ENCODE measurements at places on chromosomes 2 and 18.
A peak's percentile ranks its signal among the peaks of the same experiment; 100 is the strongest.

DNA sequence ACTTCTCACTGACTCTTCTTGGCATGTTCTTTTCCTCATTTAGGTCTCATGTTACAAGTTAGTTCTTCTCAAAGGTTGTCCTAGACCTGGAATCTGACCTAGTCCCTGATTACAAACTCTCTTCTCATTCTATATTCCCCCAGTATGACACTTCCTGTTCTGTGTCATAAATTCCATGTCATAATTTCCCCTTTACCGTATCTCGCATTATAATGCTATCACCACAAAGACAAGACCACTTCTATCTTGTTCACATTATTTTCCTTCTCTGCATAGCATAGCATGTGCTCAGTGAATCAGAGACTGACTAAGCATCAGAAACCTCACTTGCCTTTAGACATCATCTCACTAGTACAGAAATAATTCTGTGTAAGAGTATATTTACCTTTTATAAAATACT, 63.6 kb upstream of the CAVIN2 start:
- peak; percentile 82 for DNase-seq

DNA sequence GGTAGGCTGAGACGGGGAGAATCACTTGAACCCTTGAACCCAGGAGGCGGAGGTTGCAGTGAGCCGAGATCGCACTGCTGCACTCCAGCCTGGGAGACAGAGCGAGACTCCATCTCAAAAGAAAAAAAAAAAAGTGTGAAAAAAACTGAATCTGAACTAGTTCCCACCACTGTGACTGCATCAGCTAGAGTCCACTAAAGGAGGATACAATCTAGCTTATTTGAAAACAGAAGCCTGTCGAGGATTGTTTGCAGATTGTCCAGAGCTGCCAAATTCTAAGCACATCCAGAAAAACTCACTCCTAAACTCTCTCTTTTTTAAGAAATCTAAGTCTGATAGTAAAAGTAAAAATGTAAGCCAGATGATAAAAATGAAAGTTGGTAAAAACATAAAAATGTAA, 10.6 kb downstream of the GFPT1 start:
- DNase-seq: no peak

DNA sequence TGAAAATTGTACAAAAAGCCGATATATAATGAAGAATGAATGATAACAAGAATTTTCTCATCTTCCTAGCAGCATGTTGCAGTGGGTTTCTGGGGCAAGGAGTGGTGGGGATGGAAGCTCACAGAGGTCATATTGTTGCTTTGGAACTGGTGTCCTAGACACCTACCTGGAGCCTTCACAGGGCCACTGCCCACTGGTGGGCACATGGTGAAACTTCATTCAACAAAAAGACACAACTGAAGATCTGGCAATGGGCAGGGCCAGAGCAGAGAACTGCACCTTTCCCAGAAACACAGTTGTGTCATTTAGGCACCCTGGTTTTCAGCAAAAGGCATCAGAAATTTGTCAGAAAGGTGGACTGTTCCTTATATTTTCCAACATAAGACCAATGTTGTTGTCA, 115.3 kb downstream of the FHOD3 start:
- DNase-seq: peak; percentile 35

DNA sequence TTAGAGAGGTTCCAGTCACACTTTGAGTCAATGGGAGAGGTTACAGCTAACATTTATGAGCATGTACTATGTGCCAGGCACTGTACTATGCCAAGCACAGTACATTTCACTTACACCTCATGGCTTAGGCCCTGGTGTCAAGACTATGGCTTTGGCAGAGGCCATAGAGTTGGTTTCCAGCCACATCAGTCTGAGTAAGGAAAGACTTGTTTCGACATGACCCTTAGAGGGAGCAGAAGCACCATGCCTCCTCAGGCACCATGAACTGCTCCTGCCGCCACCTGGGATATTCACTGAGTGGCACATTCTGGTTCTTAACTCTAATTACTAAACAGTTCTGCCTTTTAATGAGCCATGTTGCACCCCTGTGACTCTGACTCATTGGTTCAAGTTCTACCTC, 12.7 kb downstream of the DGUOK start:
- DNase-seq: no peak

DNA sequence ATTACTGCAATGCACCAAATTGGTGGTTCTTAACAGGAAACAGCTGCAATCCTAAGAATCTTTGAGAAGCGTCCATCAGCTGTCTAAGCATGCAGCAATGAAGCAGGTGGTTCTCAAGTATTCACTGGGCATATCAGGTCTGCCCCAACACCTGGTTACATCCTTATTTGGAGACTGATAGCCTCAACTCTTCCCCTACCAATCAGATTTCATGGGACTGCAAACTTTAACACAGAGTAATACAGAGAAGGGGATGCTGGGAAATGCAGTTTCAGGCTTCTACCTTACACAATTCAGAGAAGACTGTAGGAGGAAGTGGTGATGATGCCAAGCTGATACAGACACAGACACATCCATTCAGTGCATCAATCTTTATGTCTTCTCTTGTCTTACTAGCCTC, 240.5 kb downstream of the BCL2 start:
- DNase-seq: no peak

- no peak for DNase-seq
Observed at GRCh38 chr2:190863946-190864345, 16.7 kb upstream of the GLS start.

DNA sequence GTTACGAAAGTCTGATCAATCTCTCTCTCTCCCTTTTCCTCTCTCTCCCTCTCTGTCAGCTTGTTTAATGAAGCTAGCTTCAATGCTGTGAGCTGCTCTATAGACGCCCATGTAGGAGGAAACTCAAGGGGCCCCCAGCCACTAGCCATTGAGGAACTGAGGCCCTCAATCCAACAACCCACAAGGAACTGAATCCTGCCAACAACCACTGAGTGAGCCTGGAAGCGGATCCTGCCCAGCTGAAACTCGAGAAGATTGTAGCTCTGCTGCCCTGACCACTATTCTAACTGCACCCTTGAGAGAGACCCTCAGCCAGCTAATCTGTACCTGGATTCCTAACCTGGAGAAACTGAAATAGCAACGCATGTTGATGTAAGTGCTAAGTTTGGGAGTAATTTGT, 129.2 kb downstream of the BCL11A start:
- DNase-seq: no peak

DNA sequence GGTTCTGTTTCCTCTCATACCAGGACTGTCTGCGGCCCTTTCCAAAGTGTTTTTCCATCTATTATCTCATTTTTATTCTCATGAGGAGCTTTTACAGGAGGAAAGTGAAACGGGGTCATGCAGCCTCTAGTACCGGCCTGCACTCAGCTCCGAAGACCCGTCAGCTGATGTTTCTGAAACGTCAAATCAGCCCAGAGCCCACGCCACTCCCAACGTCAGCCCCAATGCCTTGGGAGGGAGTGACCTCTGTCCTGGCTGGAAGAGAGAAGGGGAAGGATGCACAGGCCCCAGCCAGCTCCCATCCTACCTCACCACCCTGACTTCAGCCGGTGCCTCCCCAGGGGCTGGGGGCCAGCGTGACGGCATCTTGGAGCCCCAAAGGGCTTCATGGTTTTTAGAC, 58.5 kb downstream of the ADCY3 start:
- no peak for DNase-seq

- DNase-seq: no peak
Observed at GRCh38 chr2:92074549-92074898, 2796.7 kb upstream of the TEKT4 start.

DNA sequence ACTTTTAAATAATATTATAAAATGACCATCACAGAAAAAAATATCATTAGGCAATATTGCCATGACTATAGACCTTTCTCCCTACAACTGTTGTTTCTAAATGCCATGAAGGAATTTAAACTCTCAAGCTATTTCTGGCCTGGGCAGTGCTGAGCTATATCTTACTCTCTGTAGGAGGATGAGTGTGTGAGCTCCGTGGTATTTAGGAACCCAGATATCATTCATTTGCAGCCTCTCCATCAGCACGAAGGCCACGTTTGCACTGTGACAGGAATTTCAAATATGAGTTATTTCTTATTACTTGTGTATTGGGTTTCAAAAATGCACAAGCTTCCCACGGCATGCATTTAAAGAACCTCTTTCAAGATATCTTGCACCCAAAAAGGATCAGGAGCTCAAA, 35.0 kb upstream of the SOX11 start:
- DNase-seq: no peak

- no peak for DNase-seq
Observed at GRCh38 chr2:239412905-239413603, 12.2 kb upstream of the HDAC4 start.

DNA sequence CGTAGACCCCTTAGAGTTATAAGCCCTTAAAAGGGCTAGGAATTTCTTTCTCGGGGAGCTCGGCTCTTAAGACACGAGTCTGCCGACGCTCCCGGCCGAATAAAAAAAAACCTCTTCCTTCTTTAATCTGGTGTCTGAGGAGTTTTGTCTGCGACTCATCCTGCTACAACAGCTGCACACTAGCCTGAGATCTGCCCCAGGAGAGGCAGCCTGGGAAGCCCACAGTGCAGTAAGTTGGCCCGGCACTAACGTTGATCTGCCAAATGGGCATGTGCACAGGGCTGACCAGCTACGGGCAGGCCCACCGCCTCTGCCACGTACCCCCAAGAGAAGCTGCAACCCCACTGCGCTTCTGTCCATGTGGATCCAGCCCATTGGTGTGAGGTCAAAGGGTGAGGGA, 8.4 kb upstream of the LIMS2 start:
- no peak for DNase-seq

GRCh38 chr2:120779781-120780283, 44.2 kb downstream of the GLI2 start:
- DNase-seq: peak; percentile 85

DNA sequence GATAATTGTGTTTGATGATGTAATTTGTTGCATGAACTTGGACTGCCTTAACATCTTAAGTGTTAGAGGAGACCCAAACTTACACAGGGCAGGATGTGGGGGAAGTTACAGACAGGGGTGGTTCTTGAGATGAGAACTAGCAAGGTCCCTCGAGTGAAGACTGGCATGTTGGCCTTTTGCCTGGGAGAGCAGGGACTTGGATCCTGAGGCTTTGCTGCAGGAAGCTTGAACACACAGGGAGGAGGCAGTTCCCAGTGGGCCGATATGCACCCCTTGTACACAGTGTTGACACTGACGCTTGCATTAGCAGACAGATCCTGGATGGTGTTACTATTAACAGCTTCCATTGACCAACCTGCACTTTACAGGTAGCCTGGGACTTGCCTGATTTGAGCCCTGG, 47.5 kb downstream of the CHRNA1 start:
- no peak for DNase-seq

- DNase-seq: peak; percentile 96
Observed at GRCh38 chr18:48834413-48835031, 116.2 kb downstream of the SMAD7 start.

GRCh38 chr18:76991021-76991688, 141.4 kb downstream of the MBP start:
- DNase-seq: no peak

DNA sequence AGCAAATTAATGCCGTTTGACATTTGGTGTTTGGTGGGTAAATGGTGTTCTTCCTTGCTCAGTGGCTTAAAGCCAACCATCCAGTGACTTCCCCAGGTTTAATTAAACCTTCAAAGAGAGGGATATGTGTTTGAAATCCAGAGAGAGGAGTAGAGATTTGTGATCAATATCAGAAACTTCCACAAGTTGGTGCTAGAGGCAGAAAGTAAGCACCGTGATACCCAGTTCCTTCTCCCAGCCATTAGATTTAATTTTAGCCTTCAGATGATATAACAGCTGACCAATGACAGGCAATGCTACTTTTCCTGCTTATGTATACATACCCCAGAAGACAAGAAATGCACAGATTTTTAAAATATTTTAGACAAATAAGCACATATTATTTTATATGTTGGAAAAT, 398.5 kb downstream of the CDH2 start:
- DNase-seq: peak; percentile 37

GRCh38 chr2:101893681-101894381, 97.9 kb upstream of the IL1R2 start:
- no peak for DNase-seq

- DNase-seq: no peak
Observed at GRCh38 chr18:79851489-79851888, 53.8 kb downstream of the KCNG2 start.

DNA sequence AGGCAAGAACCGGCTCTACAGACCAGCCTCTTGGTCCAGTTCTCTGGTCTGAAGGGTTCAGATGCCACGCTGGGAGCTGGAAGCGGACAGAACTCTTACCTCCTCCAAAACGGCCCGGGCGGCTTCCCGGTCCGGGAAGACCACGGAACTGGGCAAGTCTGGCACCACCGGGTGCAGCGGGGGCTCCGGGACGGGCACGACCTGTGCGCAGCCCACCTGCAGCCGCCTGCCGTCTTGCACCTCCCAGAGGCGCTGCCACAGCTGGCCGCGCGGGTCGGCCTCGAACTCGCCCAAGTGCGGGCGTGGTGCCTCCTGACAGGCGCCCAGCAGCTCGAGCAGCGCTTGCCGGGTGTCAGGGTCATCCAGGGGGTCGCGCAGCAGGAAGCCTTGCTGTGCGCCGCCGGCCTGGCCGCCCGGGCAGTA, 773 bp downstream of the CMPK2 start:
- no peak for DNase-seq

DNA sequence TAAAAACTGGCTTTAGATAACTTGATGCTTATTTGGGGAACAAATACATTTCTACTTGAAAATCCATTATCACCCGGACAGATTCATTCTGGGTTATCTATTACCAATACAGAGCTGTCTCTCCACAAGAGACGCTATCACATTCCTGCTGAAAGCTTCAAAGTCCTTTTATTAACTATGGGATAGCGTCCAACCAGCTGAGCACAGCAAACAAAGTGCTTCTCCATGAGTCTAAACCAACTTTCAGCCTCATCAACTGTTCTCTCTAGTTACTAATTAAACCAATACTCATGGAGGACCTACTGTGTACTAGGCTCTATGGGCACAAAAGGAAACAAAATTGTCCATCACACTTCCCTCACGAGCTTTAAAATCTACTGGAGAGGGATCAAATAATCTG, 132.8 kb downstream of the L3MBTL4 start:
- DNase-seq: no peak

DNA sequence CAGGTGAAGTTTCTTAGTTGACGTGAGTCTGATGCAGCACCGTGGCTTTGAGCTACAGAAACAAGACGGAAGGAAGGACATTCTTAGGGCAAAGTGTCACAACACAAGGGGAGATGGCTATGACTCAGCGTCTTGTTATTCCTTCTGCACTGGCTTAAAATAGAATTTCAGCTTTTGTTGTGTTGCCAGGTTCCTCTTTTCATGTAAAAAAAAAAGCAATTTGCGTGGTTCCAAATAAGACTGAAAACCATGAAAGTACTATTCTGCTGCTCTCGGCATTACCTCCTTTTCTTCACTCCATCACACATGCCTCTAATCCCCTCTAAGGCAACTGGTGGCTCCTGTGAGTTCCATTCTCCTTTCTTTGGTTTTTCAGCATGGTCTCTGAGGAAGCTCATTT, 150.1 kb downstream of the ANTXR1 start:
- peak; percentile 92 for DNase-seq

DNA sequence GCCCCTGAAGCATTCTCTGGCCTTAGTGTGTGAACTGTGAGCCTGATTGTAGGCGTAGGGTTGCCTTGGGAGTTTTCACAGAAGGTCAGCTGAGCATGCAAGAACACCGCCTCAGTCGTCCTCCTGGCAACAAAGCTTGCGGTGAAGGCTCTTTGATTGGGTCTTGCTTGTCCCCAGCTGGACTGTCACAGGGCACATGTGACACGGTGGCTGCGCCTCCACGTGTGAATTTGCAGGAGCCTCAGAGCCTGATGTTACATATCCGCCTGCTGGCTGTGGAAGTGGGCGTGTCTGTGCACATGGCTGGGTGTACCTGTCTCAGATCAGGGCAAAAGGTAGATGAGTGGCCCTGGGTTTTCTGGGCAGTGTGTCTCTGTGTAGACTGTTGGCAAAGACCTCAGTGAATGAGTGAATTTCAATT, 228.7 kb downstream of the HAUS1 start:
- DNase-seq: no peak
